ENCODE measurements at places on chromosomes 7 and 10. TPM values are rescaled to one million over a fixed set of nuclear protein-coding genes. Genes with fewer than 3 reads are reported as not detected.
A peak's percentile ranks its signal among the peaks of the same experiment; 100 is the strongest.

The PTTG1IP2 gene
- not detected for total RNA-seq

The HOXA3 gene
- total RNA-seq = not detected

The OR9A2 gene
- total RNA-seq = not detected

The LRRC17 gene
- 0.81 TPM for total RNA-seq

- H3K27me3 ChIP-seq = peaks cover 11% of the 10 kb centered on the region
- no peak overlapping the region for H3K4me3 ChIP-seq
- no peak overlapping the region for H3K27ac ChIP-seq
- peaks cover 7% of the 10 kb centered on the region for H3K36me3 ChIP-seq
- H3K4me1 ChIP-seq = peaks cover 16% of the 10 kb centered on the region
Observed at GRCh38 chr7:140308060-140308459, 90.3 kb downstream of the SLC37A3 start.

DNA sequence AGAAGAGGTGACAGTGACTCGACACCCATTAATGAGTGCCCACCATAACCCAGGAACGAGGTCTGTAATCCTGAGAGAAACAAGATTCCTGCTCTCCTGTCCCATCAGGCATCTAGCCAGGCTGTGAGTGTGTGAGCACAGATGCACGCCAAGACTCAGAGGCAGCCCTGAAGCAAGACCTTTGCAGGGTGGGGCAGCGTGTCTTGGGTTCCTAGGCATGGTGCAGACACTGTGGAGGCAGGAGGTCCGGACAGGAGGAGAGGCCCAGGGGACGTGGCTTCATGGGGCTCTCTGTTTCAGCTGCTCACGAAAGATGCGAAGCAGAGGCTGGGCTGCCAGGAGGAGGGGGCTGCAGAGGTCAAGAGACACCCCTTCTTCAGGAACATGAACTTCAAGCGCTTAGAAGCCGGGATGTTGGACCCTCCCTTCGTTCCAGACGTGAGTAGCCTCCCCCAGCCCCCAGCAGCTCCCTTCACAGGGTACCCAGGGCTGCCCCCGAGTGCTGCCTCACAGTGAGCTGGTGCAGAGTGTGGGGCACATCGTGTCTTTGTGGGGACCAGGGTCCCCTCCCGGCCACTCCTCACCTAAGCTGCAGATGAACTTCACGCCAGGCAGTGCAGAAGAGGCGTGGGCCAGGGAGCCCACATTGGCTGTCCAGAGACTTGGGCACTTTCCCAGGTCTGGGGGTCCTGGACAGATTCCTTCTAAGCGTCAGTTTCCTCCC lies 94.5 kb downstream of the RGS10 start:
- no peaks in the 10 kb centered on the region for H3K27me3 ChIP-seq
- H3K4me1 ChIP-seq = peaks cover 7% of the 10 kb centered on the region
- no peak overlapping the region for H3K4me3 ChIP-seq
- DNase-seq = peak; percentile 39
- no peak overlapping the region for H3K27ac ChIP-seq

- peaks cover 11% of the 10 kb centered on the region for H3K27me3 ChIP-seq
- no peaks in the 10 kb centered on the region for H3K36me3 ChIP-seq
- no peaks in the 10 kb centered on the region for H3K4me1 ChIP-seq
- DNase-seq = no peak
- H3K27ac ChIP-seq = no peak overlapping the region
- H3K4me3 ChIP-seq = no peak overlapping the region
Observed at GRCh38 chr10:78449554-78449953, 415.9 kb downstream of the RPS24 start.

- no peaks in the 10 kb centered on the region for H3K36me3 ChIP-seq
- H3K27me3 ChIP-seq = no peaks in the 10 kb centered on the region
- H3K27ac ChIP-seq = no peak overlapping the region
- no peak overlapping the region for H3K4me3 ChIP-seq
- H3K4me1 ChIP-seq = peaks cover 6% of the 10 kb centered on the region
Observed at GRCh38 chr7:990352-990932, 7.5 kb downstream of the CYP2W1 start.

- no peaks in the 10 kb centered on the region for H3K4me1 ChIP-seq
- no peak overlapping the region for H3K27ac ChIP-seq
- H3K4me3 ChIP-seq = no peak overlapping the region
- no peaks in the 10 kb centered on the region for H3K36me3 ChIP-seq
- peaks cover 15% of the 10 kb centered on the region for H3K27me3 ChIP-seq
Observed at GRCh38 chr10:130010653-130011052, 46.6 kb upstream of the EBF3 start.

DNA sequence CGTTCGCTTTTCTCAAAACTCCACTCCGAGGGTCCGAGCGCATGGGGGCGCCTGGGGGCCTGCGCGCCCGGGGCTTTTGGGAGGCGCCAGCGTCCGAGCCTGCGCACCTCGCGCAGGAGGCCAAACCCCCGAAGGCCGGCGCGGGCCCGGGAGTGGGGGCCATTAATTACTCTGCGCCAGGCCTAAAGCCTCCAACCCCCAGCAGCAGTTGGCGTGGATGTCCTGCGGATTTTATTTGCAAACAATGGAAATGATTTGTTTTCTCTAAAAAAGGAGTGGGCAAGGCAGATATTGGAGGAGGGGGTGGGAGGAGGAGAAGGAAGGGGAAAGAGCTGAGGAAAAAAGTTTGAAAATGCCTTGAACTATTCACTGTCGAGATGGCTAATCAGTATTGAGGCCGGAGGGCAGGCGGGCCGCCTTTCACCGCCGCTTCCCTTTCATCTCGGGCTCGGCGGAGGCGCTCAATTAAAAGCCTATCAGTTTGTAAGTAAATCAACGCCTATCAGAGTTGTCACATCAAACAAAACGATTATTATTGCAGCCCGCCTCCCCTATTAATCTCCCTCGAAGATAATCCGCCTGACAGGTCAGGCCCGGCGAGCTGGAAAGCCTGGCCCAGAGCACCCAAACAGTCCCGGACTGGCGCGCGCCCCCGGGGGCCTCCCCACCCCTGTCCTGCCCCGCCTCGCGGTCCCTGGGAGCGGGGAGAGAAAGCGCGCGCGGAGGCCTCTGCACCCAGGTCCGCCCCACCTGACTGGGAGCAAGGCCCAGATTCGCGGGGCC lies 3.4 kb upstream of the ZNF503 start:
- H3K4me1 ChIP-seq = peaks cover 21% of the 10 kb centered on the region
- H3K27ac ChIP-seq = no peak overlapping the region
- H3K27me3 ChIP-seq = peaks cover 54% of the 10 kb centered on the region
- no peak for DNase-seq

DNA sequence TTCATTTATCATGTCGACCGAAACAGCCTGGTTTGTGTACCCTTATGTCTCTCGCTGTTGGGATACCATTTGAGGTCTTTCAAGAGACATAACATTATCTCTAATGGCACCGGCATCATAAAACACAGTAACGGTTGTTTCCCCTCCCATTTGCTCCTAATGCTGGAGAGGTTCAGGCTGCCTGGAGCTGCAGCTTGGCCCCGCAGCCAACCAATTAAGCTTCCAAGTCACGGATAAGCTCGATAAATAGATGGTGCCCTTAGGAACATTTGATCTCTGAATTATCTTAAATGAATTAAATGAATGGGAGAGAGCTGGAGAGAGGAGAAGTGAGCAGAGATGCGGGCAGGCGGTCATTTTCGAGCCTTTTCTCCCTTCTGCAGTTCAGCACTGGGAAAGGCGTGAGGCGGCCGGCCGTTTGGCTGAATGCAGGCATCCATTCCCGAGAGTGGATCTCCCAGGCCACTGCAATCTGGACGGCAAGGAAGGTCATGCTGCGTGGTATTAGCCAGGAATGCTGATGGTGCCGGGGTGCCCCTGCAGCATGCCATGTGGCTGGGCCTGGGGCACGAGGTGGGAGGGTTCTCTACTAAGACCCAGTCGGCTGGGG lies 12.6 kb downstream of the CPA4 start:
- H3K27me3 ChIP-seq = peaks cover 10% of the 10 kb centered on the region
- DNase-seq = no peak
- H3K4me3 ChIP-seq = no peak overlapping the region
- no peak overlapping the region for H3K27ac ChIP-seq

DNA sequence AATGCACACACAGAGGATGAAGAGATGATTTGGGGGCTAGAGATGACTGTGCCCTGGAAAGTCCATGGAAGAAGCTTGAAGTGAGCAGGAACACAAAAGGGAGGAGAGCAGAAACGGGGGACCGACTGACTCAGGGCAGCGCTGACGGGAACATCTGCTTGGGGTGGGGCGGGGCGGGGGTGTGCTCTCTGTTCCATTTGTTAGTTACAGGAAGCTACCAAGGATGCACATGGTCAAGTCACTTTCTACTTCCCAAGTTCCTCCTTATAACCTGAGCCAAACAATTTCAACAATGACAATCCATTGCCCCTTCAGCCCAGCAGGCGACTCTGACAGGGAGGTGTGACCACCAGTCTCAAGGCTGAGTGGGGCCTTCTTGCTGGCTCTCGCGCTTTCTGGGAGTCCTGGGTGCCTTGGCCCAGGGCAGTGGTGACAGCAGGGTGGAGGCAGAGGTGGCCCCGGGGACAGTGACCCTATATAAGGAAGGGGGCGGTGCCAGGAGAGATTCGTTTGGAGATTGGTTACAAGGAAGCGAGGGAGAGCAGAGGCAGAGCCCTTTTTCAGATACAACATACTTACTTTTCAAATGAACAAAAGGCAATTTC lies 39.6 kb downstream of the CLEC2L start:
- no peak for DNase-seq
- H3K36me3 ChIP-seq = peaks cover 13% of the 10 kb centered on the region
- H3K27me3 ChIP-seq = no peaks in the 10 kb centered on the region
- no peak overlapping the region for H3K27ac ChIP-seq

GRCh38 chr10:66349726-66350125 lies 576.1 kb upstream of the LRRTM3 start:
- H3K4me1 ChIP-seq = no peaks in the 10 kb centered on the region
- H3K27ac ChIP-seq = no peak overlapping the region
- DNase-seq = no peak
- peaks cover 4% of the 10 kb centered on the region for H3K36me3 ChIP-seq
- H3K4me3 ChIP-seq = no peak overlapping the region

DNA sequence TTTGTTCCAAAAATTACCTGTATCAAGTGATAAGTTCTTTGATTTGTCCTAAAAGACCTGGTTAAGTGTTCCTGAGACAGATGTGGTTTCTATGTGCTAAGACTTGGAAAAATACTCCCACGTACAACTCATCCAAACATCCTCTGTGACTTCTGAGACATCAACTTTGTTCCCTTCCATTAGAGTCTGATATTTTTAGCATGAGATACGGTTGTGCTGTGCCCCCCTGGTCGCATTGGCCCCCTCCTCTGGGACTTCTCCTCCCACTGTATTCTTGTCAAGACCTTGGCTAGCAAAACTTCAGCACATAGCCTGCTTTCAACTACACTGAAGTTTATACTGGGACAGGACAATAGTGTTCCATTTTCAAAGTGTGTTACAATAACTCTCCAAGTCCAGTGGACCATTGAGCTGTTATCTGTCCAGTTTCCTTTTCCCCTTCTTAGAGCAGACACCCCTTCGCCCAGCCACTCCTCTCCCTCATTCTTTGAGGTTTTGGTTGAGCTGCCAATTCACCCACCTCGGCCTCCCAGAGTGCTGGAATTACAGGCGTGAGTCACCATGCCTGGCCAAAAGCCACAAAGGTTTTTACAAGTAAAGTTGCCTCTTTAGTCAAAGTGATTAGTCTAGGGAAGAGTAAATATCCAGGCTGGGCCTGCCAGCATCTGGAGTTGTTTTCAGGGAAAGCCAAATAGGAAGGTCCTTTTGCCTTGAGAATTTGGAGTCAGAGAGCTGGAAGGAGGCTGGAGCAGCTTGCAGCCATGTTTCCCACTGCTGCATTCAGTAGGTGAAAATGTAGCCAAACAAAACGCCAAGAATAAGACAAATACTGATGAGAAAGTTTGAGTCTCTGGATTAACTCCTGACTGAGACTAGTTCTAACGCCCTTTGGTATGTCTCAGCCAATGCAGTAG lies 17.8 kb upstream of the PDLIM1 start:
- no peaks in the 10 kb centered on the region for H3K36me3 ChIP-seq
- DNase-seq = no peak
- no peak overlapping the region for H3K4me3 ChIP-seq
- peaks cover 13% of the 10 kb centered on the region for H3K4me1 ChIP-seq
- H3K27ac ChIP-seq = no peak overlapping the region
- no peaks in the 10 kb centered on the region for H3K27me3 ChIP-seq

GRCh38 chr10:78435484-78436221 lies 402.0 kb downstream of the RPS24 start:
- no peaks in the 10 kb centered on the region for H3K4me1 ChIP-seq
- no peak overlapping the region for H3K27ac ChIP-seq
- no peak overlapping the region for H3K4me3 ChIP-seq
- no peak for DNase-seq

- H3K36me3 ChIP-seq = peaks cover 13% of the 10 kb centered on the region
- H3K27ac ChIP-seq = no peak overlapping the region
- H3K4me3 ChIP-seq = no peak overlapping the region
- no peaks in the 10 kb centered on the region for H3K27me3 ChIP-seq
- peaks cover 22% of the 10 kb centered on the region for H3K4me1 ChIP-seq
Observed at GRCh38 chr10:73800560-73801252, 10.7 kb downstream of the NDST2 start.

DNA sequence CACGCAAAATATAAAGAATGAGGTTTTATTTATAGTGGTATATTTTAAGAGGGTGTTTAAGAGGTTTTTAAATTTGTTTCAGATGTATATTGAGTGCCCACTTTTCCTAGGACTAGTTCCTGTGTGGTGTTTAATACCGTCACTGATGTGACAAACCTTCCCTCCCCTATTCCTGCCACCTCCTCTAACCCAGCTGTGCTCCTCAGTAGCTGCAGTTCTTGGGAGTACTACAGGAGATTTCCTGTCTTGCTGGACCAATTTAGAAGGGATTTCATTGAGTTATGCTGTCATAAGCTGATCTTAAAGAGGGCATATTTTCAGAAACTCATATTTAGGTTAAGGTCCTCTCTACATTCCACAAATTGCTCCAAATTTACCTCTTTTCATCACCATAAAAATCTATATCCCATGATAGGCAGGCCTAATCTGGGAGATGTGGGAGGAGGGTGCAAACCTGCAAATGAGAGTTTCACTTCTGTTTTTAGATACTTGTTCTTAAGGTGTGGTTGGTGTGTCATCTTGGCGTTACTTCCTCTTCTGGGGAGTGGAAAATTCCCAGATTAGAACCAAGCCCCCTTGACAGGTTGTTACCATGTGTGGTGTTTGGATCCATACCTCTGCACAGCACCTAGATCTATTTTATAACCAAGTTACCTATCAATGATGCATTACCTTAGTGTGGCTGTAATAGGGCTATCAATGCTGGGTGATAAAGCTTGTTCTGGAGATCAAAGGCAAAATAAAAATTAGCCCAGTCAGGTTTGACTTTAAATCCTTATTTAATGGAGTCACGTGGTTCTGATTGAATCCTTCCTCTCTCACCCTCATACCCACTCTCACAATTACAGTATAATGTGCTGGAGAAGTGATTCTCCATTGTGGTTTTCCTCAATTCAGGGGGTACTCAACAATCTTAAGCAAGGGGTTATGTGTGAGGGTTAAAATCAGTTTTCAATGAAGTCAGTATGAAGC lies 141.1 kb downstream of the CDK14 start:
- H3K36me3 ChIP-seq = peaks cover 18% of the 10 kb centered on the region
- no peak overlapping the region for H3K4me3 ChIP-seq
- no peak for DNase-seq
- no peaks in the 10 kb centered on the region for H3K27me3 ChIP-seq
- H3K4me1 ChIP-seq = no peaks in the 10 kb centered on the region
- H3K27ac ChIP-seq = no peak overlapping the region

GRCh38 chr10:90304533-90304932 lies 553.3 kb downstream of the HTR7 start:
- H3K4me3 ChIP-seq = no peak overlapping the region
- no peak overlapping the region for H3K27ac ChIP-seq
- DNase-seq = no peak
- no peaks in the 10 kb centered on the region for H3K4me1 ChIP-seq
- no peaks in the 10 kb centered on the region for H3K27me3 ChIP-seq

All from natural killer cell treated with Interleukin-12 subunit alpha and Interleukin-12 subunit beta and Interleukin-15 and Interleukin-18, amount 100 ng/mL, for 72 hours (primary cell).